ENCODE measurements at places on chromosomes 12 and 14.

DNA sequence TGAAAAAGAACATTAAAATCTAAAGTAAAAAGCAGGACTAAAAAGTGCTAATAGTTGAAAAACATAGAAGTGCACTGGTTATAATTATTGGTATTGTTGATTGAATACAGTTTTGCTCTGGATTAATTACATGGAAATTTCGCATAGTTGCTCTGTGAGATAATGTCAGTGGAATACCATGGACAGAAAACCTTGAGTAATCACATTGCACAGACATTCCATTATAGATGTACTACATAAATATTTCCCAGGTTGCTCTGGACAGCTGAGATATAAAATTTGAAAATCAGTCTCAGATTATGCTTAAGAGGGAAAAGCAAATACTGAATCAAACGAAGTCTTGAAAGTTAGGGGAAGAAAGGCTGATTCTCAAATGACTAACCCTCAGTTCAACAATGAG, 439.3 kb upstream of the FLRT2 start:
- DNase-seq: no peak

DNA sequence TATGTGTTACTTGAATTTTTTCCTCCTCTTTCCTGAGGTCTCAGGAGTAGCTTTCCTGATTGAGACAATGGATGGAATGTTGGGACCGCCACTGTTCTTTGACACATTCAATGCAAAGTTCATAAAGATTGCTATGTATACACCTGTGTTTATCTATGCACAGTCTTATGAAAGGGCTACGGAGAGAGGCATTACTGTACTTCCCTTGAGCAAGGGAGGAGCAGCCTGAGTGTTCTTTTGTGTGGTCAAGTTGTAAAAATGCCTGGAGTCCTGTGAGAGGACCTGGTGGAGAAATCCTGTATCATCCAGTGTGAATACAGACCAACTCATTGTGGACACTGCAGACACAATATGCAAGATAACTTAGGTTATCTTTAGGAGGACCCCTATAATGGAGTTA, 1.2 kb downstream of the SRGAP1 start:
- DNase-seq: no peak

DNA sequence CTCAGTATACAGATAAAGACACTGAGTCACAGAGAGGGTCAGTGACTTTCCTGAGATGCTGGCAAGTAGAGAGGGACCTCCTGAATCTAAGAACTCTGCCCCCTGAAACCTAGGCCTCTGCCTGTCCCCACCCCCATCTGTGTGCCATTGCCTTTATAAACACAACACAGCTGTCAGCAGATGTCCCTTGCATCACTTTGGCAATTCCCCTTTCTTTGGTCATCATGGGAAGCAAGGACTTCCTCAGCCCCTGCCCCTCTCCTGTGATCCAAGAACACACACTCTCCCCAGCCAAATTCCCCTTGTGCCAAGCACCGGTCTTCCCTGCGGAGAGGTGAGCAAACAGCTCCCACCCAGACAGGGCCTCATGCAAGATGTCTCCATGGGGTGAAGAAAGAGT, 8.3 kb downstream of the TSPAN11 start:
- no peak for DNase-seq

- no peak for DNase-seq
These were observed 174.5 kb downstream of the ETNK1 start for GRCh38 chr12:22799503-22799902.

GRCh38 chr12:52692254-52692653, 11.1 kb downstream of the KRT77 start:
- DNase-seq: no peak

DNA sequence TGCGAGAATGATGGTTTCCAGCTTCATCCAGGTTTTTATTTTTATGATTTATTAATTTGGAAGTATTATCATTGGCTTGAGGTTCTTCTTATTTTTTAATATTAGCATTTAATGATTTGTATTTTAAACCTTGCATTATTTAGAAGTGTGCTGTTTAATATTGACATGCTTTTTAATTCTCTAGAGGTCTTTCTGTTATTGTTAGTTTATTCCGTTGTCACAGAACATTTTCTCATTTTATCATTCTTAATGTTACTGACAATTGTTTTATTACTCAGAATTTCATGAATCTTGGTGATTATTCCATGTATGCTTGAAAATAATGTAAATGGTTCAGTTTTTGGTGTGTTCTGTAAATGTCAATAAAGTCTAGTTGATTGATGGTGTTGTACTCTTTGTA, 463.5 kb upstream of the NOVA1 start:
- DNase-seq: no peak
